Heart left ventricle (tissue), 16 donors: ENCODE measurements at places on chromosomes 1 and 21. TPM values are rescaled to one million over a fixed set of nuclear protein-coding genes. Genes with fewer than 3 reads are reported as not detected.

GRCh38 chr21:41761211-41761933 is 5.5 kb downstream of the RIPK4 start:
- H3K36me3 ChIP-seq, result no peaks in the 10 kb centered on the region
- H3K27ac ChIP-seq, result no peak overlapping the region
- peaks cover 66% of the 10 kb centered on the region for H3K27me3 ChIP-seq
- peak overlapping the region; percentile 34 for H3K4me3 ChIP-seq

CLIC6 gene
- 8.4 TPM for polyA plus RNA-seq

NAV1 gene
- polyA plus RNA-seq, result 37.6 TPM

CELA3A gene
- polyA plus RNA-seq, result not detected

HIPK1 gene
- 7.0 TPM for polyA plus RNA-seq

CRNN gene
- polyA plus RNA-seq, result 0.24 TPM

DNA sequence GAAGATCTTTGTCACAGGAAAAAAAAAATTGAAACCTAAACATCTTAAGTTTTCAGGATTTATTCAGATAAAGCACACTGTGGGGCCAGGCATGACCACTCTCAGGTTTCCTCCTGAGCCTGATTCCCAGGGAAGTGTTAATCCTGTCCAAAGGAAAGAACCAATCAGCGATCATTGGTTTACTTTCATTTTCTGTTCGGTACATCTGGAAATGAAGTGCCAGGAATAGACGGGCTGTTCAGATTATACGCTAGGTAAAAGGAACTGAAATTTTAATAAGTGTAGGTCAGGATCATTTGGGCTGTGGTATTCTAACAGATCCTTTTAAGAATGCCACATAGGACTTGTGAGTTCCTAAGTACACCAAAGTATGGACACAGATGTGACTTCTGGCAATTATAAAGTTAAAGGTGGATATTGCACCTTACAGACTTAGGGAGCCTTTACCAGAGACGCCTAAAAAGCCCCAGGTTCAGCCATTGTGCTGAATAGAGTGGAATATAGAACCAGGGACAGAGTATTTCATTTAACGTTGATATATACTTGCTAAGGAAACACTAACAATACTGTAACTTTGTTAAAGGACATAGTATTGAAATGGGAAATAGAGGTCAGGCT is 9.3 kb upstream of the CACYBP start:
- no peak for DNase-seq
- peak overlapping the region; percentile 65 for H3K27ac ChIP-seq
- peak overlapping the region; percentile 64 for H3K4me3 ChIP-seq
- H3K36me3 ChIP-seq, result no peaks in the 10 kb centered on the region

DNA sequence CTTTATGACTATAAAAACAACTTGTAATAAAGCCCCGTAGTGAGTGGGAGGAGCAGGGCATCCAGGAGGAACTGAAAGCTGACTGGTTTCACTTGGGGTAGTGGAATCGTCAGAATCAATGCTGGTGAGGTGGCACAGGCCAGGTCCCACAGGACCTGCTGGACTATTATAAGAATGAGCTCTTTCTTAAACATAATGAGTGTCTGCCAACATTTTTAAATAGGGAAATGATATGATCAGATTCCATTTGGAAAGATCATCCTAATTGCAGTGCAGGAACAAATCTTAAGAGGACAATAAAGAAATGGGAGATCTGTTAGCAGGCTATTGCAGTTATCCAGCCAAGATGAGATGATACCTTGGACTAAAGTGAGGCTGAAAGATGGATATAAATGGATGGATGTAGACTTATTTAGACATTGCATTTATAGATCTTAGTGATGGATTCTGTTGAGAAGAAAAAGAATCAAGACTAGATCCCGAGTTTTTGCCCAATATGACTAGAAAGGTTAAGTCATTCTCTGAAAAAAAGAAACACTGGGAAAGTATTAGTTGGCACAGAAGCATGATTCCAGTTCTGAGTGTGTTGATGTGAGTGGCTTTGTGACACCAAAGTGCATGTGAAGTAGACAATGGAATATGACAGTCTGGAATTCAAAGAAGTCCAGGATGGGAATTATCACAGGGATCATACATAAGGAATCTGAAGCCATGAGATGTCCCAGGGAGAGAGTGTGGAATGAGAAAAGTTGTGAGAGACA is 153.3 kb upstream of the SGIP1 start:
- DNase-seq, result no peak
- no peaks in the 10 kb centered on the region for H3K27me3 ChIP-seq
- no peak overlapping the region for H3K27ac ChIP-seq
- no peaks in the 10 kb centered on the region for H3K4me1 ChIP-seq
- no peak overlapping the region for H3K4me3 ChIP-seq

USP16 gene
- polyA plus RNA-seq, result 16.4 TPM

- H3K4me1 ChIP-seq, result peaks cover 23% of the 10 kb centered on the region
- H3K27ac ChIP-seq, result no peak overlapping the region
- no peak overlapping the region for H3K4me3 ChIP-seq
- no peaks in the 10 kb centered on the region for H3K27me3 ChIP-seq
- no peaks in the 10 kb centered on the region for H3K36me3 ChIP-seq
Observed at GRCh38 chr1:109908836-109909235, 1.8 kb upstream of the CSF1 start.

DNA sequence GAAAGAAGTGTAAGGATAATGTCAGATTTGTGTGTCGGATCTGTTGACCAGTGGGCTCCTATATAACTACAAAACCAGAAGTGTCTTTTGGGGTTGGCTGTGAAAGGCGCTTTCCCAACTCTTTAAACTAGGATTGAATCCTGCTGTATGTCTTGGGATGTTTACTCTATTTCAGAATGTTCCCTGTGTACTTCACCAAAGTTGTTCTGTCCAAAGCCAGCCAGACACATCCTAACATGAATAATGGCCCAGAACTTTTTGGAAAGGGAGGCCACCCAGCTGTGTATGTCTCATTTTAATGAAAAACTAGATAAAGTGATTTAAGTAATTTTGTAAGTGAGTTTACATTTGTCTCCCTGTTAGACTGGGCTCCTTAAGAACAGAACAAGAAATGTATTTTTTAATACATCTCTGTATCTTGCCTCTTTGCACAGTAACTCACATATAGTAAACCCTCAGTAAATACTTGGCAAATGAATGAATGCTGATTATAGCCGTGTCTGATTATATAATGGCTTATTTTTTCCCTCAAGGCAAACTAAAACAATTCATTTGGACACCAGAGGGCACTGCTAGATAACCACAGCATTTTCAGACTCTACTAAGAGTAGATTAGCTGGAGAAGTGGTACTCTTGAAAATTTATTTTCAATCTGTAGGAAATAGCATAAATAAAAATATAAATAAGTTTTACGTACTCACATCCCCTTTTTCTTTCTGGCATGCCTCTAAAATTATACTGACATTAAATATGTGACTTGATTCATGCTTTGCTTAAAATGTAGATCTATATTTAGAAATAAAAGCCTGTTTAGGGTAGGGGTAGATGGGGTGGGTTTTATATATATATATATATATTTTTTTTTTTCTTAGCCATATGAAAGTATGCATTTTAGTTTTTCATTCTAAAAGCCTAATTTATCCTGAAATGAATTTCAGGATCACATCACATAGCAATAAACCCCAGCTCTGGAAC is 23.8 kb downstream of the TSEN15 start:
- H3K4me1 ChIP-seq, result peaks cover 6% of the 10 kb centered on the region
- no peak for DNase-seq
- H3K4me3 ChIP-seq, result no peak overlapping the region
- H3K27me3 ChIP-seq, result no peaks in the 10 kb centered on the region

- no peak for DNase-seq
- H3K4me3 ChIP-seq, result no peak overlapping the region
- H3K4me1 ChIP-seq, result no peaks in the 10 kb centered on the region
- no peaks in the 10 kb centered on the region for H3K36me3 ChIP-seq
- no peak overlapping the region for H3K27ac ChIP-seq
Observed at GRCh38 chr1:68344208-68344607, 105.5 kb downstream of the RPE65 start.

DNA sequence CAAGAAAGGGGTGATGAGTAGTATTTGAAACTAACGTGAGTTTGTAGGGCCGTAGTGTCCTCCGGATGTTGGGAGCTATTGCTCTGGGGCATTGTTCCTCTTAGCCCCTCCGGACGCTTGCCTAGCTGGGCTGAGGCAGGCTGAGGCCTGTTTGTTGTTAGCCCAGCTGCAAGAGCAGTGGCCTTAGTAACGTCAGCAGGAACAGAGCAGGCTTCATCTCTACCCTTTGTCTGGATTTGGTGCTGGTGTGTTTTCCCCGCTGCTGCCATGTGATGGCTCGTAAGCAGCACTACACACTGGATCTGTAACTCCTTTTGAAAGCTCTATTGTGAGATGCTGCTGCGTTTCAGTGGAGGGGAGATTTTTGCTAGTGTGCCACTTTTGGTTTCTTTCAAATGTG is 57.6 kb downstream of the DNM3 start:
- no peak overlapping the region for H3K4me3 ChIP-seq
- no peak for DNase-seq
- H3K36me3 ChIP-seq, result no peaks in the 10 kb centered on the region
- H3K27ac ChIP-seq, result no peak overlapping the region

DNA sequence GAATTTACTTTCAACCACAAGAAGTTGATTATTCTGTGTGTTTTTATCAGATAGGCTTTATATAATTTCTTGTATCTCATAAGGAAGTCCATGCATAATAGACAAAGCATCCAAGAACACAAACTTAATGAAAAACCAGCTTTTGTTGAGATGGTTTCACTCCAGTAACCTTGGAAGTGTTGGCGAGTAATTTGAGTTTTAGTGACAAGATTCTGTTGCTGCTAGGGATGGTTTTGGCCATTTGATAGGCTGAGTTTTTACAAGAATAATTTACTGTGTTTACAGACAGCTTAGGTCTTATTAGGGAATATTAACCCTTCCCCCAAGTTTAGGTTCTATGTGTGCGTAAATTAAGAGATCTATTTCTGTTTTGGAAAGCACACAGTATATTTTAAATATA is 513.6 kb downstream of the USP25 start:
- no peak overlapping the region for H3K27ac ChIP-seq
- no peaks in the 10 kb centered on the region for H3K4me1 ChIP-seq
- DNase-seq, result no peak
- no peaks in the 10 kb centered on the region for H3K36me3 ChIP-seq
- H3K4me3 ChIP-seq, result no peak overlapping the region
- H3K27me3 ChIP-seq, result no peaks in the 10 kb centered on the region

CD52 gene
- polyA plus RNA-seq, result 9.9 TPM

DNA sequence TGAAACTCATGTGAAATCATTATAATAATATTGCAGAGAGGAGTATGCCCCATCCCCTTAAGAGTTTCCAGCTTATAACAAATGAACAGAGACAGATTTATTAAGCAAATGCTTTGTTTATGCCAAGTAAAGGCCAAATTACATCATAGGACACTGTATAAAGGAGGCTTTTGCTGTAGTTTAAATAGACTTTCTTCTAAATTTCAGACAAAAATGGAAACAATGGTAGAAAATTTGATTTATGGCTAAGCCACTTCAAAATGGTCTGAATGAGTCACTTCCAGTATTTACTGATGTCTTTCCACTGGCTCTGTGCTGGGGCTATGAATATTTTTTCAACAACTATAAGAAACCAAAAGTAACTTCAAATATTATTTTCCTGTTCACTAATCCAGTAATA is 81.1 kb upstream of the ST6GALNAC5 start:
- H3K27me3 ChIP-seq, result no peaks in the 10 kb centered on the region
- no peaks in the 10 kb centered on the region for H3K36me3 ChIP-seq
- no peaks in the 10 kb centered on the region for H3K4me1 ChIP-seq
- DNase-seq, result no peak
- H3K4me3 ChIP-seq, result no peak overlapping the region

DNA sequence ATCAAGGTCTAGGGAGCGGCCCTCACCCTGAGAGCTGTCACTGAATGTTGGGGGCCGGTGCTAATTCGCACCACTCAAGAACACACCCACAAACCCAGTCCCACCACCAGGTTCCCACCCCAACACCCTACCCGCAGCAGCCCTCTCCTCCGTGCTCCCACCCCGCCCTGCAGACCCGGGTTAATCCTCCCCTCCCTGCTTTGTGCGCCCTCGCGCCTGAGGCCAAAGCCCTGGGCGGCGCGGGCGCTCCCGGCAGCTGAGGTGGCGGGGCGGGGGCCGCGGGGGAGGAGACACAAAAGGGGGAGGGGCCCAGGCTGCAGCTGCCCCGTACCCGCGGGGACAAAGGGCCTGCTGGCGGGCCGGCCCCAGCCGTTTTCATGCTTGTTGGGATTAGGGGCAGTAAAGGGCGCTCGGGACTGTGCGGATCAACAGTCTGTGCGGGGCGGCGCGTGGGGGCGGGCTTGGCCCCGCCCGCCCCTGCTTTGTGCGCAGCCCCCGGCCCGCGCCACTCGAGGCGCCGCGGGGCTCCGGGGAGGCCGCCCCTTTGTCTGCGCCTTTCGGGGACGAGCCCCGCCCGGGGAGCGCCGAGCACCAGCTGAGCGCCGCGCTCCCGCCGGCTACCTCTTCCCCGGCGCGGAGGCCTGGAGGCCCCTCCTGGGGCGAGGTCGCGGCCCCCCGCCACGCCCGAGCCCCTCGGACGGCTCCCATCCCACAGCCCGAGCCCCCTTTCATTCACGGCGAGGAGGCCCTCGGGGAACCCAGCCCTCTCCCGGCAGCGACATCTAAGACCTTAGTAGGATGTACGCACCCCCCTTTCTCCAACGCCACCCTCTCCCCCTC is 10.9 kb downstream of the C1orf216 start:
- no peak overlapping the region for H3K27ac ChIP-seq
- DNase-seq, result peak; percentile 64
- peak overlapping the region; percentile 61 for H3K4me3 ChIP-seq

DNA sequence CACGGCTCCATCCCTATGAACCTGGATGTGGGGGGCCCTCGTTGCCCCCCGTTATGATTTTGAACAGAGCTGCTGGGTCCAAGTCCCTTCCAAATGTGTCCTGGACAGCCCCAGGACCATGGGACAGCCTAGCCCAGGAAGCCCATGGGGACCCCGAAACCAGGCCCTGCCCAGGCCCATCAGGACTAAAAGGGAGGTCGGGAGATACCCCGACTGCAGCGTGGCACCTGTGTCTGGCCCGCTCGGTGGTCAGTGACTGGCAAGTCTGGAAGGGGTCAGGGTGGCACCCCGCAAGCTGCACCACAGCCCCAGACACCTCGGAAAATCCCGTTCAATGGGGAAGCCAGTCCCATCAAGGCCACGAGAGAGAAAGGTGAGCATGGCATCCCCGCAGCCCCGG is 10.4 kb upstream of the SRARP start:
- no peak for DNase-seq
- no peaks in the 10 kb centered on the region for H3K4me1 ChIP-seq
- no peaks in the 10 kb centered on the region for H3K36me3 ChIP-seq

OPRD1 gene
- under 0.01 TPM for polyA plus RNA-seq

SELP gene
- 2.2 TPM for polyA plus RNA-seq
